ENCODE measurements at places on chromosomes 5 and 9.

- DNase-seq = no peak
These were observed 3.2 kb downstream of the ADAMTSL1 start for GRCh38 chr9:18477121-18477660.

- no peak for DNase-seq
These were observed 278.4 kb upstream of the IRX1 start for GRCh38 chr5:3317051-3317795.

DNA sequence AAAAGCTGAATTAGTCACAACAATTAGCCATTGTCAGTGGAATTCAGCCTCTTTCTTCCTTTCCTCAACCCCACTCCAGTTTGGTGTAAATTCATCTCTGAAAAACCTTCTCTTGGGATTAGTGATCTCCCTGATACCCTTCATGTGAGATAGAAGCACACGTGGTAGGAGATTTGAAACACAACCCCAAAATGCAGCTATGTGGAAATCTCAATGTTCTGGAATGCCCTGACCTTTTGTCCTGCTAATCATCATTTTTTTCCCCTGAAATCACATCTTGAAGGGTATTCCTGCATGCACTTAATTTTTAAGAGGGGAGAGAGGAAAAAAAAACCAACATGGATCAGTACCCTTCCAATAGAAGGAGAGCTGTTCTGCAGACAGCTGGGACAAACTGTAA is 612.6 kb downstream of the EBF1 start:
- no peak for DNase-seq

GRCh38 chr5:138853132-138853531 is 22.0 kb downstream of the LRRTM2 start:
- no peak for DNase-seq

GRCh38 chr9:136691316-136692184 is 4.3 kb upstream of the AGPAT2 start:
- no peak for DNase-seq

DNA sequence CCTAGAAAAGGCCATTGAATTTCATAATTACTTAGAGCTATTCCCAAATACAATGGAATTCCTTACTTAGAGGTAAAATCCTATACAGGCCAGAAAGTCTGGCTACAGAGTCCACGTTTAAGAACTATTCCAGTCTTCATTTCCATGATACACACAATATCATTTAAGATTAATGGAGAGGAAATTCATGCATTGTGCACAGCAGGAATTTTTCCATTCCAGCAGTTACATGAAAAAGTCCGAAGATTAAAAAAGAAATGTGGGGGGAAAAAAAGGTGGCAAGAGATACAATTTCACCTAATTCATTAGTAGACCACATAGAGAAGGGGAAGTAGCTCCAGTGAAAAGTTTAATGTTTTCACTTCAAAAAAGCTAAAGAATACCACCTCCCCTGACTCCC is 63.1 kb downstream of the CHD1 start:
- no peak for DNase-seq

GRCh38 chr5:1180096-1180495 is 21.3 kb upstream of the SLC6A19 start:
- no peak for DNase-seq

DNA sequence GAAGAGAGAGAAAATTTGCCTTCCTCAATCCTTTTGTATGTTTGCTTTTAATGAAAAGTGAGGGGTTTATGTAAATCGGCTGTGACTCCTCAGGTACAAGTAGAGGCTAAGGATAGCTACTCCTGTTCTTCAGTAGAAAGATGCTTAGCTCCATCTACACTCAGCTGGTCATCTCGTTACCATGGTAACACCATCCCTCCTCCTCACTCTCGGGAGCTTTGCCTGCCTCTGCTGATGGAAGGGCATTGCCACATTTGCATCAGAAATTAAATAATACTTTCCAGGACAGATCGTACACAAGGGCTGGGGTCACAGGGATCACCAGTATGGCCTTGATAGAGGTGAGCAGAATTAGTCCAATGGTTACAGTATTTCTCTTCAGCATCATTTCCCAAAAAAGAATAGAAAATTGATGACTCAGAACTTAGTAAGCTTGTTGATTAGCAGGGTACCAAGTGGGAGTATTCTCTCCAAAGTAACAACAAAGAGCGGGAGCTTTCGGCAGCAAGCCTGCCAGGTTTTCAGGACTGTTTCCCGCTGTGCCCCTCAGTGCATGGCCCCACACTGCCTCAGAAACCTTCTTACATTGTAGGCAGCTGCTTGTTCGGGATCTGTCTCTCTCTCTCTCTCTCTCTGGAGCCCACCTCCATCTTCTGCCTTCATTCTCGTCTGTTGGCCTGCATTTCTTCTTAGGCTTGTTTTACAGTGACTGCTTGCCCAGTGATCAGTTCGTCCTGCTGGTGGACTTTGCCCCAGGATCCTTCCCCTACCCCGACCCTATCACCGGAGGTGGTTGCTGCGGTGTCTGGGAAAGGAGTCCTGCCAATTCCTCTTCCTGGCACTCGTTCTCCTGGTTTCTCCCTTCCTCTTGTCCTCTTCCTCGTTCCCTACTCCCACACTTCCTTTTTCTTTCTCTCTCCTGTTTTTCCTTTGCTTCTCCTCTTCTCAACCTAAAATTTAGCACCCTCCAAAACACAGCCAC is 51.9 kb upstream of the SNAPC3 start:
- DNase-seq = no peak

GRCh38 chr5:51960617-51961121 is 577.4 kb downstream of the ISL1 start:
- DNase-seq = no peak

DNA sequence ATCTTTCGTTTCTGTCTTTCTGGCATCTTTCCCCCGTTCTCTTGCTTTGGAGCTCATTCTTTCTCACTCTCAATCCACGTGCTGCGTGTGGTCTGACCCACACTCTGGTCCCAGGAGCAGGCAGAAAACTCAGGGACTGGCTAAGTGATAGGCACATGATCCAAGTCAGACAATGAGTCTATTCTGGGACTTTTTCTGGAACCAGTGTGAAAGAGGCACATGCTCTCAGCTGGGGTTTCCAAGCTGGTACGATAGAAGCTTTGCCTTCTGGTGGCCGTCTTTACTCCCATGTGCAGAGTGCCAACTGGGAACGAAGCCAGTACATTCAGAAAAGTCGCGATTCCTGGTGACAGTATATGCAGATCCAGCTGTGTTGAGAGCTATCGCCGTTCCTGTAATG is 94.4 kb downstream of the PDZD2 start:
- DNase-seq = no peak

DNA sequence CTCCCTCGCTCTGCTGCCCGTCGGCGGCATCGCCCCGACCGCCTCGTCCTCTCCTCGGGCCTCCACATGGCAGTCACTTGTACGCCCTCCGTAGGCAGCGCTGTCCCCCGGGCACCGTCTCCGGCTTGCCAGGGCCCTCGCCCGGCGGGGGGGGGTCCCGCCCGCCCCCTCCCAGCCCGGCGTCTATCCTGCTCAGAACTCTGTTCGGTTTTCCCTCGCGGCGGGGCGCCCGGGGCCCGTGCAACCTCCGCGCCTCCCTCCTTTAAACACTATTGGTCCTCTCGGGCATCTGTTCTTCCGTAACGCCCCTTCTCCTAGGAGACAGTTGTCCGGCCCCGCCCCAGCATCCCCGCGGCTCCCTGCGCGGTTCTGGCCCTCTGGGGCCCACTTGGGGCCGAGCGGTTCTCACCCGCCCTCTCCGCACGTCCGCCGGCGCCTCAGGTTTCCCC is 831 bp downstream of the ODF2 start:
- peak; percentile 33 for DNase-seq

- no peak for DNase-seq
These were observed 114.1 kb downstream of the SYK start for GRCh38 chr9:90915693-90916092.

- no peak for DNase-seq
These were observed 375.7 kb downstream of the ACTL7B start for GRCh38 chr9:108479989-108480652.

DNA sequence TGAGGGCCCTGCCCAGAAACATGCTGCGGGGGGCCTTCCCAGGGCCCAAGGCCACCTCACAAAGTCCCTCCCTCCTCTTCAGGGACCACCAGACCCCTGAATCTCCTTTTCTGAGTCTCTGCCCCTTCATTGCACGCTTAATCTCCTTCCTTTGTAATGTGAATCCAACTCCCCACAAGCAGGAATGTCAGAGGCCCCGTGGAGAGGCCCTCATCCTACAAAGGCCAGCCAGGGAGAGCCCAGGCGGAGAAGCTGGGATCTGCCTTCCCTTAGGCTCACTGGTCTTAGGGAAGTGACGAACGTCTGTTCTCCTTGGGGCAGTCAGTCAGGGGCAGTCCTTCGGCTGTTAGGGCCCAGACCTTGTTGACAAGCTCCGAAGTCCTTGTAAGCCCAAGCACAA is 2.3 kb downstream of the SMIM33 start:
- no peak for DNase-seq

- DNase-seq = no peak
These were observed 159.5 kb upstream of the CDH10 start for GRCh38 chr5:24804221-24804681.

- no peak for DNase-seq
These were observed 224.8 kb downstream of the FAM114A2 start for GRCh38 chr5:153813901-153814300.

- DNase-seq = no peak
These were observed 118.0 kb downstream of the EGFLAM start for GRCh38 chr5:38376404-38376803.

- DNase-seq = peak; percentile 39
These were observed 7.1 kb downstream of the BRD9 start for GRCh38 chr5:885529-885928.

DNA sequence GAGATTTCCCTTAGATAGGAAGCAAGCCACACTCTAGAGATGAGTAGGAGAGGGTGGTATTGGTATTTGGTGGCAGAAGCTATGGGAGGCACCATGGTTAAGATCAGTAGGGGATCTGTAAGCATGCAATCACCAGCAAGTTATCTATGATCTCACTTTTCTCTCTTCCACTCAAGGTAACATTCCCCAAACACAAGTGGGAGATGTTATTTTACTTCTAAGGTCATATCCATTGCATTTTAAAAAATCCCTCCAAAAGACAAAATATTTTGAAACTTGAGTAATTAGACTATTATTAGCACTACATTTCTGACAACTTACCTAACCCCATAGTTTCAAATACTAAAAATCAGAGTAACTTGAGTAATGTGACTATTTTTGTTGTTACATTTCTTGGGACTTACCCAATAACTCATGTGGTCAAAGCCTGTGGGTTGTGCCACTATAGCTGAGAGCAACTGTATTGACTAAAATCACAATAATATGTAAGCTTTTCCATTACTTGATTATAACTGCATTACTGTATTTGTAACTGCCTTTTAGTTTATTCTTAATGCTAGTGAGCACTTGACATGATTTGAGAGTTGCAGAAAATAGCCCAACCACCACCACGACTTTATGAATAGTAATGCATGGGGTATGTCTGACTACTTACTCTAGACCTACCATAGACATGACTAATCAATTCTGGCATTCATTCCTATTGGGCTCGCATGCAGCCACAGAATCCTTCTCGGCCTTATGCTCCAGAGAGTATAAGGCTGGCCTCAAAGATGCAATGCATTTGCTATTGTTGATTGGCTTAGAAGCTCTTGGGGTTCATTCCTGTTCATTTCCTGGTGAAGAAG is 264.7 kb downstream of the TRIM32 start:
- DNase-seq = no peak

DNA sequence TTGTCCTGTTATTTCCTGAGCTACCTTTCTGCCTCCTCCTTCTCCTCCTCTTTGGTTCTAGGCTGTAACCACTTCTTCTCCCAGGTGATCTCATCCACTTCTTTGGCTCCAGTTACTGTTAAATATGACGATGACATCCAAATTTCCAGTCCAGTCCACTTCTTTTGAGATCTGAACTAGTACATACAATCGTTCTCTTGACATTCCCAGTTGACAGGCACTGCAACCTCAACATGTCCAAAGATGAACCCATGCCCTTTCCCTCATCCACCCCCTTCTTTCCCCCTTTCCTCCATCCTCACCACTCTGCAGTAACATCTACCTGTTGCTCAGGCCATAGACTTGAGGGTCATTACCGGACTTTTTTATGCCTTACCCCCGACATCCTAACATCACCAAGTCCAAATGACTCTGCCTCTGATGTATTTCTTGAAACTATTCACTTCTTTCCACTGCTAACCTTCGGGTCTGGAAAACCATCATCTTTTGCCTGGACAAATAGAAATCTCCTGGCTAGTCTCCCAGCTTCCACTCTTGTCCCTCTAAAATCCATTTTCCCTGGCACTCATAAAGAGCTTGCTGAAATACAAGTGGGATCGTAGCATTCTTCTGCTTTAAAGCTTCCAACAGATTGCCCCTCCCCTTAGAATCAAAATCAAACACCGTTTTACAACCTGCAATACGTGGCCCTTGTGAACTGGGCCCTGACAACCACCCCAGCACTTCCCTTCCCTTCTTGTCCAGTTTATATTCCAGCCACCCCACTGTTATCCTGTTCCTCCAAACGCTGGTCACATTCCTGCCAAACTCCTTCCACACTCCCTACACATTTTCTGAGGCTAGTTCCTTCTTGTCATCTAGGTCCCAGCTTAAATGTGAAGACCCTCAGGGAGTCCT is 31.5 kb downstream of the KLF9 start:
- DNase-seq = no peak

DNA sequence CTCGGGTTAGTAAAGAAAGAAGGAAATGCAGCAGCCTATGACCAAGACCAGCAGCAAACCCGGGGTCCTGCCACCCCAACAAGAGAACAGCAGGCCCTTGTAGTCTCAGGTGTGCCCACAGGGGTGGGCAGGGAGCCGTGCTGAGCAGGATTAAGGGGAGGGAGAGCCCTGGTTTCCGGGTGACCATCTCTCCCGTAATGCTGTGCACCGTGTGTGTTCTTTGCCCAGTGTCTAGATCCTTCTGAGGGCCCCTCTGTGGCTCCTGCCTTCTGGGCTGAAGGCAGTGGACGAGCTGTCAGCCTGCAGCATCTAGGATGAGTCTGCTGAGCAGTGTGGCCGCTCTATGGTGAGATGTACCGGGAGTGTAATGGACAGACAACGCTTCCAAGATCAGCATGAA is 12.7 kb upstream of the PLEKHG4B start:
- DNase-seq = no peak

DNA sequence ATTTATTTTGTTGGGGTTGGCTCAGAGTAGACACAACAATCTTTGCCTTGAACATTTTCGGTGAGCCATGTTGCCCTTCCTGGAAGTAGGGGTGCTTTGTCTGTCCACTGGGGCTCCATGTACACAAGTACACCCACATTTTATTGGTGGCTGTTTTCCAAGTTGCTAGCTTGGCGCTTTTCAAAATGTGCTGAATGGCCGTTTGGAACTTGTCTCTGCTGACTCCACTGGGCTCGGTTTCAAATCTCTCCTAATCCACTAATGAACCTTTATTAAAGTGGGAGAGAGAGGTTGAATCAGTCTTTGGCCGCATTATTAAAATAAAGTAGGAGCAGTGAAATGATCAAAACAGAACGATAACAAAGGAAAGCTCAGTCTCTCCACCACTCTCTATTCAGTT is 64.6 kb upstream of the TAF11L2 start:
- DNase-seq = no peak

- DNase-seq = no peak
These were observed 108.5 kb downstream of the ELAVL2 start for GRCh38 chr9:23717505-23717904.

- DNase-seq = no peak
These were observed 171.3 kb downstream of the SLC28A3 start for GRCh38 chr9:84169240-84169639.
